ENCODE measurements at places on chromosomes 11 and 22.

DNA sequence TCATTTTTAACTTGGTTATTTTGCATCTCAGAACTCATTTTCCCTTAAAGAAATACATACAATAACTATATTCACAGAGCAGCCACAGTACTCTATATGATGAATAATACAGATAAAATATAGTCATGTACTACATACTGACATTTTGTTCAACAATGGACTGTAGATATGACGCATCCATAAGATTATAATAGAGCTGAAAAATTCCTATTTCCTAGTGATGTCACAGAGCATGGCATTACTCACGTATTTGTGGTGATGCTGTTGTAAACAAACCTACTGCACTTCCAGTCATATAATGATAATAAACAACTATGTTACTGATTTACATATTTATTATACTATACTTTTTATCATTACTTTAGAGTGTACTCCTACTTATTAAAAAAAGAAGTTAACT, 38.7 kb downstream of the NARS2 start:
- DNase-seq, result no peak

GRCh38 chr11:113474362-113475159, 637 bp downstream of the DRD2 start:
- DNase-seq, result peak; percentile 69

DNA sequence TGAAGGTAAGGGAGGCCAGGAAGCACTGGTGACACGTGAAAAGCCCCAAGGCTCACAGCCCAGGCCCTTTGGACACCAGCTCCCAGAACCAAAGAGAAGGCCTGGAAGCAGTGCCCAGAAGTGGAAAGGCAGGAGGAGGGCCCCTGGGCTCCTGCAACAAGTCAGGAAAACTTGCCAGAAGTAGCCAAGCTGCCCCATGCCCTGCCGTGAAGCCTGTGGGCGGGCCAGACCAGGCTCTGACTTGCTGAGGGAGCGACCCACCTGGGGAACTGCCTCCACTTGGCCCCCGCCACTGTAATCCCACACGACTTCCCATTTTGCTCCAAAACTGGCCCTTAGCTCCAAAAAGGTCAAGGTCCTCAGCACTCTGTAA, 51.3 kb upstream of the ARFGAP3 start:
- DNase-seq, result no peak

- DNase-seq, result no peak
These were observed 45.3 kb upstream of the ADA2 start for GRCh38 chr22:17264321-17265052.

DNA sequence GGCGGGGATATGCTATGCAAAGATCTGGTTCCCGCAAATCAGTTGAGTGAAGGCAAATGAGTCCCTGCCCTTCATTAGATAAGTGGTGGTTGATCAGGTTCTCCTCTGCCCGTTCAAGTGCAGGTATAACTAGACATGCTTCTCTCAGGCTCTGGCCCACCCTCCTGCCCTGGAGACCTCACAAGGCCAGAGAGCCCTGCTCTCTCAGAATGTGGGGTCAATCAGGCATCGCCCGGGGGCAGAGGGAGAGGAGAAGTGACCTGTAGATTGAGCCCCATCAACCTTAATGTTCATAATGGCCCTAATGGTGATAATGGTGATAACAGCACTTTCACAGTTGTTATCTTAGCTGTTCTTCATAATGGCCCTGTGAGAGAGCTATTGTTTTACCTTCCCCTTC, 224.3 kb downstream of the DSCAML1 start:
- no peak for DNase-seq

DNA sequence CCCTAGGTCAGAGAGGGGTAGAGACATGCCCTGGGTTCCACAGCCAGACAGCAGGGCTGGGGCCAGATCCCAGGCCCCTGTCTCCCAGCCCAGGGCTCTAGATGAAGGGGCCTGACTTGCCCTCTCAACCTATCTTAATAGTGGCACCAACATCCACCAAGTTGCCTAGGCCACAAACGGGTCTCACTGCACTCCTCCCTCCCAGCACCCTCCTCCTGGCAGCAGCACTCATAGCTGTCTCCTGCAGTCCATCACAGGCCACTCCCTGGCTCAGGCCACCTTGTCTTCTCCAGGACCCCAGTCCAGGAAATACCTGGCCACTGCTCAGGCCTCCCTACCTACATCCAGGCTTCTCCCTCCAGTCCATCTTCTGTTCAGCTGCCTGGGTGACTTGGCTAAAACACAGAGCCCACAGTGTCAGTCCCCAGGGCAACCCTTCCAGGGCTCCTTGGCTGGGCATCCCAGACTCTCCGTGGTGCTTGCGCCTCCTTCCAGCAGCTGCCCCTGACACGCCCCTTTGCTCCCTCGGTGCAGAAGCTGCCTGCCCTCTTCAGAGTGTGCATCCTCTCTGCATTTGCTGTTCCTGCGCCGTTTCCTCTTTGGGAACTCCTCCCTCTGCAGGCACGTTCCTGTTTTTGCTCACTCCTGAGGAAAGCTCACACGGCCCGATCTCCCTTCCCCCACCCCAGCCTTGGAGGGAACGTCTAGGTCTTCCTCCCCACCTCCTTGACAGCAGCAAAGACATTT, 40.5 kb downstream of the LRRC32 start:
- DNase-seq, result peak; percentile 50

- DNase-seq, result no peak
These were observed 2.3 kb downstream of the NUDT8 start for GRCh38 chr11:67627441-67627811.

- DNase-seq, result no peak
These were observed 186.8 kb downstream of the SOX6 start for GRCh38 chr11:16169541-16169940.

GRCh38 chr11:67119585-67120391, 725 bp downstream of the KDM2A start:
- peak; percentile 29 for DNase-seq

- DNase-seq, result no peak
These were observed 75.7 kb downstream of the CCDC83 start for GRCh38 chr11:85930879-85931366.

- DNase-seq, result no peak
These were observed 184.2 kb downstream of the SBF2 start for GRCh38 chr11:10109806-10110205.

- DNase-seq, result no peak
These were observed 19.6 kb upstream of the JAM3 start for GRCh38 chr11:134049303-134049702.

- no peak for DNase-seq
These were observed 12.1 kb upstream of the KCTD17 start for GRCh38 chr22:37039466-37039865.

- DNase-seq, result no peak
These were observed 39.3 kb upstream of the NNMT start for GRCh38 chr11:114256967-114257286.

GRCh38 chr11:36400766-36401455, 104.8 kb downstream of the PRR5L start:
- DNase-seq, result no peak

- DNase-seq, result no peak
These were observed 94.3 kb upstream of the BMAL1 start for GRCh38 chr11:13183094-13183825.

- no peak for DNase-seq
These were observed 746.1 kb upstream of the LRRC4C start for GRCh38 chr11:42205518-42205917.

- no peak for DNase-seq
These were observed 9.6 kb upstream of the OR10G7 start for GRCh38 chr11:124050748-124051147.

DNA sequence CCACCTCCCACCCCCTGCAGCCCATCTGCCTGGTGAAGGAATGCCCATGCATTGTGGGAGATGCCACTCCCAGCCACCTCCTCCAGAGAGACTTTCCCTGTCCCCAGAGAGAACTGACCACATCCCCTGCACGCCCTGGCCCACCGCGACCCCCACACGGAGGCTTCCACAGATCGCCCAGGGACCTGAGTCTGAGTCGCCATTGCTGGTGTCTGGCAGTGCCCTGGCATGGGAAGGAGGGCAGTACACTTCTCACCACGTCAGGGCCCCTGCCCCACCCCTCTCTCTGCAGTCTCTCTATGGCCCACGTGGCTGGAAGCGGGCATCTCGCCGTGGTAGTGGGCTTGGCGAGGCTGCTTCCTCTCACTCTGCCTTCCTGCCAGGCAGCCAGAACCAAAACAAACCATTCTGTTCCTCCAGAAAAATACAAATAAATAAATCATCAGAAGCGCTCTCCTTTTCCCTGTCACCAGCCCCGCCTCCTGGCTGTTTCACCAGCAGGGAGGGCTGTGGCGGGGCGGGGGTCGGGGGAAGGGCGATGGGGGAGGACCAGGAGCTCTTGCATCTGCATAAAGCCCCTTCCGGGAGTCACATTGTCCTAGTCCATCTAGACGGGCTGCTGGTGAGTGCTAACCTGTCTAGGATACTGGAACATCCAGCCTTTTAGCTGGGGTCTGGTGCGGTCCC, 20.9 kb downstream of the SHISAL1 start:
- no peak for DNase-seq

GRCh38 chr11:88266919-88267318, 70.6 kb downstream of the CTSC start:
- no peak for DNase-seq

DNA sequence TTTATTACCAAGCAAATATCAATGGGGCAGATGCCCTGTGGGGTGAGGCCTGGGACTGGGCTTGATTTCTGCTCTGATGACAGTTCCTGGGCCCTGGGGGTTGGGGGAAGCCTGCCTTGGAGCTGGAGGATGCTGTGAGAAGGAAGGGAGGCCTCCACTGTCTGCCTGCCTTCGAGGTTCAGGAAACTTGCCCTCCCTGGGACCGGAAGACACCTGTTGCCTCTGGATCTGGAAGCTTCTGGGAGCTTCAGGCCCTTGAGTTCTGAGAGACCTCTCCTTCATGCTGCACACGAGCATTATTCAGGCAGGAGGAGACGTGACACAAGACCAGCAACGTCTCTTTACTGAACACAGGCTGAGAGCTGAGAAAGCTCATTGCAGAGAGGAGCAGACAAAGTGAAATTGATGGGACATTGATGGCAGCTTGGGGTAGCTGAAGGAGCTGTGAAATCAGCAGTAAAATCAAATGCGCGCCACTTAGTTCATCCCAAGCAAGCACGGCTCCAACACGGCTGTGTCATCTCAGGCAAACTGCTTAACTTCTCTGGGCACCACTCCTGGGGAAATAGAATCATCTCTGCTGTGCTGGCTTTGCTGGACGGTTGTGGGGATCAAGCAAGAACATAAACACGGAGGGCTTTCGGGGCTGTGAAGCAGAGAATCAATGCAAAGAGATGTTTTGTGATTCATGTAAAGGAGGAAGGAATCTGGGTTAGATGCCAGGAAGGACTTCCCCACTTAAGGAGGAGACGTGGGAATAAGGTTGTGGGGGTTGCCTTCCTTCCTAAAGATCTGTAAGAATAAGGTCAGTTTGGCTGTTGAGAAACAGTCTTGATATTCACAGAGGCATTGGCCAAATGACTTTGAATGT, 64.5 kb downstream of the TP53I11 start:
- no peak for DNase-seq

DNA sequence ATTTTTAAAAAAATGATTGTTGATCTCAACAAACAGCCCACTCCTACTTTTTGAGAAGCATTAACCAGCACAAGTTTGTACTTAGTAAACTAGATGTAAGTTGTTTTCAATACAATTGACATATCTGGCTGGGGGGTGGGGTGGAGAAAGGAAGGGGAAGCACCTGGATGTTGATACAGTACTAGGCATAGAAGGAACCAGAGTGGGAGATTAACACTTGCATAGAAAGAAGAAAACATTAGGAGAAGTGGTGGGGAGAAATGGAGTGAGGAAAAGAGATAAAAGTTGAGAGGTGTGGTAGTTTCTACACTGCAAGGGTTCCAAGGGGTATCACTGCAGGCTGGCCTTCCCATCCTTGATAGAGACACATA, 10.6 kb upstream of the GAB2 start:
- no peak for DNase-seq

GRCh38 chr11:94329501-94329900, 25.1 kb downstream of the IZUMO1R start:
- no peak for DNase-seq

- peak; percentile 21 for DNase-seq
These were observed 2.9 kb downstream of the SLC16A8 start for GRCh38 chr22:38080850-38081635.

DNA sequence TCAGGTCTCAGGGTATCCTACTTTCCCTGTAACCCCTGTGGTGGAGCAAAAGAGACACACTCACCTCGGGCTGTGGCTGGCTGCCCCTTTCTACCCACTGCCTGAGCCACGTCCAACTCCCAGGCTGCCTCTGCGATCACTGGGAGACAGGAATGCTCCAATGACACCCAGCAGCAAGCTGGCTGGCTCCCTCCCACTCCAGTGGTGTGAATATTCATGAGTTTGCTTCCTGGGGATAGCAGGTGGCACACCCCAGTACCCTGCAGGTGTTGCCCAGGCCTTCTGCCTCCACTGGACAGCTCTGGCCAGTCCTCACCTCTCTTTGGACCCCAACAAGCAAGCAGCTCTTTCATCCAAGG, 9.7 kb downstream of the GAL3ST1 start:
- no peak for DNase-seq

DNA sequence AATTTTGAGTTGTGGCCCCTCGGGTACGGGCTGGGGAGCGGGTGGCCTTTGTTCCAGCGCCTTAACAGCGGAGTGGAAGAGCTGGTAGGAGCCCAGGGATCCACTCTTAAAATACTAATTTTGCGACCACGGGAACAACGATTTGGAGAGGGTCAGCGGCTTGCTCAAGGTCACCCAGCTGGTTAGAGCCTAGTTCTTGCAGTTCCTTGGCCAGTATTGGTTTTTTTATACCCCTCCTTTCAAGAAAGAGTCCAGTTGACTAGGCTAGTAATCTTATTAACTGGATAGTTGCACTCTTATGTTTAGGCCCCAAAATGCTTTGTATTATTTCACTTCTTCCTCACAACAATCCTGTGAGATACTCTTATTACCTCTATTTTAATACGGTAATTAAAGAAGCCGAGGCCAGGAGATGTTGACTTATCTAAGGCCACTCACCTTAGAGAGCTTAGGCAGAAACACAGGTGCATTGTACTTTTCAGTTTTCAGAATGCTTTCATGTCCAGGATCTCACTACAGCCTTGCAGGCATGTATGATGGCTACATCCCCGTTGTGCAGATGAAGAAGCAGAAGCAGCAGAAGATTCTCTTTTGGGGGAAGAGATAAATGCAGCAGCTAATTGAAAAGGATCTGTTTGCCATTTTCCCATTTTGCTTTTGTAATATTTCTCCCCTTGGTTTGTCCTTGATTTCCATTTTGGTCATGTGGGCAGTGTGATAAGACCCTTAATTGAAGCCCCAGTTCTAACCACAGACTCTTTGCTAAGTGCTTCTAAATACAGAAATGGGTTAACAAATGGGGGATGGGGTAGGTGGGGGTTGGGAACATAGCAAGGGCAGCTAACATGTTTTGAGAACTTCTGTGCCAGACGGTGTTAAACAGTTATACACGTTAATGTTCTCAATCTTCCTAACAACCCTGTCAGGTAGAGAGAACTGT, 1.4 kb downstream of the SREBF2 start:
- no peak for DNase-seq

DNA sequence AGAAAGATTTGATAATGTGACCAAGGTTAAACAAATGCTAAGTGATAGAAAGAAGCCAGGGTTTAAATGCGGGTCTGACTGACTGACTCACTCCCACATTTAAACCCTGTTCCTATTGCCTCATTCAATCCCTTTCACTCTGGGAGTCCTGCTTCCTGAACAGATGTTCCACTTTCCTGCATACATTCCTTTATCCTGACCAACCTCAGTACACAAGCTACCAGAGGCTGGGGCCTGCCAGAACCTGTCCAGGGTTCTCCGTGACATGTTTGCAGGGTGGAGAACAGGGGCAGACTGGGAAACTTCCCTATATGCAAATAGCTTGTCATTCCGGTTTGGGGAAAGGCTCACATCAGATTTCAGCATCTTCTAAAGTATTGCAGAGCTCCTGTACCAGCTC, 3.0 kb upstream of the ANKK1 start:
- no peak for DNase-seq

All from stimulated activated naive CD8-positive, alpha-beta T cell treated with anti-CD3 and anti-CD28 coated beads, Interleukin-15, Interleukin-2, amounts not matched to agents 100 U/mL and 50 U/mL, for 24 hours (primary cell).